Tibial artery (tissue), 4 donors: ENCODE measurements at places on chromosomes 5 and 9.

- DNase-seq, result peak; percentile 93
Observed at GRCh38 chr9:128218518-128219389, 15.6 kb downstream of the DNM1 start.

GRCh38 chr9:34503406-34503805, 19.4 kb downstream of the ENHO start:
- DNase-seq, result no peak

GRCh38 chr9:87181670-87182069, 234.4 kb upstream of the GAS1 start:
- DNase-seq, result no peak

GRCh38 chr5:109690975-109691574, 1.3 kb downstream of the MAN2A1 start:
- DNase-seq, result peak; percentile 91

- no peak for DNase-seq
Observed at GRCh38 chr5:18281947-18282581, 647.8 kb downstream of the TAF11L14 start.

DNA sequence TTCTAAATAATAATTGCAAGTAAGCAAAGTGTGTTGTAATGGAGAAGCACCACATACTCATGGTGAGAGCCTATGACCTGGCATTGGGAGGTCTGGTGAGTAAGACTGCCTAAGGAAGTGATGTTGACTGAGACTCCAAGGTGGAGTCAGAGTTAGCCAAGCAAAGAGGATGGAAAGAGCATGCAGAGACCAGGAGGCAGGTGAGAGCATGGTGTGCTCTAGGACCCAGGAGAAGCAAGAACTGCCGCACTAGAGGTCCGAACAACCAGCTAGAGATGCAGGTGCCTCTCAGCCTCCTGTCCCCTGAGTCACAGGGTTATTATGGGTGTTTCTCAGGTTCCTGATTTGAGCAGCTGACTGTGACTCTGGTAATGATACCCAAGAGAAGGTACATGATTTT, 27.3 kb downstream of the ANP32B start:
- no peak for DNase-seq

GRCh38 chr9:71703172-71703872, 65.0 kb downstream of the CEMIP2 start:
- DNase-seq, result peak; percentile 58

- DNase-seq, result no peak
Observed at GRCh38 chr9:4970970-4971641, 14.0 kb upstream of the JAK2 start.

GRCh38 chr5:163498886-163499285, 6.5 kb upstream of the MAT2B start:
- DNase-seq, result no peak

DNA sequence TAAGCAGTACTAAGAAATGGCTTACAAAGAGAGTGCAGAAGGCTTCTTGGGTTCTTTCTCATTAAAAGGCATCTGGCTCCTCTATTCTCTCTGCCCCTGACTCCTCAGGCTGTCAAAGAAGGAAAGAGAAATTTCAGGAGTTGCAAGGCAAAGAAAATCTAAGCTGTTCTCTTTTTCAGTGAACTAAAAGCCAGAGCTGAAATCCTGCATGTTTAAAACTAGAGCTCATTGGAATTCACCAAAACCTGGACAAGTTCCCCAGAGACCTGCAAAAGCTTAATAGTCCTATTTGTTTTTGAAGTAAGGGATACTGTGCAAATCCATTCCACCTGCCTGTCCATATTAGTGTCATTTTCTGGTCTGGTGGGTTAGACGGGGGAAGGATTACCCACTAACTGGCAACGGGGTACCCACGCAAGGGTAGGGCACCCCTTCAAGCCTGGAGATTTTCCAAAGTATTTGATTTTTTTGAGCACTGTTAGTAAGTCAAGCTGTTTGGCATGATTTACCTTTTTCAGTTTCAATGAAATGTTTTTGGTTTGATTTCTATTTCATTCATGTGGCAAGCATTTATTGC, 179.3 kb downstream of the FSTL4 start:
- no peak for DNase-seq

DNA sequence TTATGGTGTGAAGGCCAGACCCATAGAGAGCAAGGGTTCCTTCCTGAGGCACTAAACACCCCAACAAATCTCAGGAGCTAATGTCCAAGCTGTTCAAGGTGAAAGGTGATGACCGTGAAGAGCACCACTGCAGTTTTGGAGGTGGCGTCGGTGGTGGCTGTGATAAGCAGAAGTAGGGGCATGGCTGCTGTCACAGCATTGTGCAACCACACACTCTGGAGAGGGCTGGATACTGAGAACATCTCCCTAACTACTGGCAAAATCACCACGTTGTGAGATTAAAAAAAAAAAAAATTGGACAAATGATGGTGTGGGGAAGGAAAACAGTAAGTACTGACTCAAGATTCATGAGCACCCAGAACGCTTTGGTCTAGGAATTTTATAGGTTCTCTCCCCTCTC, 156.5 kb downstream of the PJA2 start:
- no peak for DNase-seq

- DNase-seq, result no peak
Observed at GRCh38 chr5:90297045-90297764, 112.4 kb downstream of the CETN3 start.

- no peak for DNase-seq
Observed at GRCh38 chr5:169013846-169014245, 287.1 kb downstream of the SLIT3 start.

- DNase-seq, result no peak
Observed at GRCh38 chr9:99341686-99342085, 119.6 kb downstream of the SEC61B start.

DNA sequence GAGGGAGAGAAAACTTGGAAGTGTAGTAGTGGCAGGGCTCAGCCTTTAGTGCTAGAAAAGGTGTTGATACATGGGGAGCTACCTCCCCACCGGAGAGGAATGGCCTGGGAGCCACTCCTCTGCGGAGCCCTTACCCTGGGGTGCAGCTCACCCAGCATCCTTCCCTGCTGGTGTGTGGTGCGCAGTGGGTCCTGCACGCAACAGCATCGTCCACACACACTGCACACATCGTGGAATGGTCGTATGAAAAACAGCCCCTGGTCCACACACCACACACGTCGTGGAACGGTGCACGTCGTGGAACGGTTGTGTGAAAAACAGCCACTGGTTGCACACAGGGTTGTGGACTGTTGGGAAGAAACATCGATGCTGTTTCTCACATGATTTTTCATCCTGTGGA, 16.1 kb upstream of the AHRR start:
- no peak for DNase-seq

DNA sequence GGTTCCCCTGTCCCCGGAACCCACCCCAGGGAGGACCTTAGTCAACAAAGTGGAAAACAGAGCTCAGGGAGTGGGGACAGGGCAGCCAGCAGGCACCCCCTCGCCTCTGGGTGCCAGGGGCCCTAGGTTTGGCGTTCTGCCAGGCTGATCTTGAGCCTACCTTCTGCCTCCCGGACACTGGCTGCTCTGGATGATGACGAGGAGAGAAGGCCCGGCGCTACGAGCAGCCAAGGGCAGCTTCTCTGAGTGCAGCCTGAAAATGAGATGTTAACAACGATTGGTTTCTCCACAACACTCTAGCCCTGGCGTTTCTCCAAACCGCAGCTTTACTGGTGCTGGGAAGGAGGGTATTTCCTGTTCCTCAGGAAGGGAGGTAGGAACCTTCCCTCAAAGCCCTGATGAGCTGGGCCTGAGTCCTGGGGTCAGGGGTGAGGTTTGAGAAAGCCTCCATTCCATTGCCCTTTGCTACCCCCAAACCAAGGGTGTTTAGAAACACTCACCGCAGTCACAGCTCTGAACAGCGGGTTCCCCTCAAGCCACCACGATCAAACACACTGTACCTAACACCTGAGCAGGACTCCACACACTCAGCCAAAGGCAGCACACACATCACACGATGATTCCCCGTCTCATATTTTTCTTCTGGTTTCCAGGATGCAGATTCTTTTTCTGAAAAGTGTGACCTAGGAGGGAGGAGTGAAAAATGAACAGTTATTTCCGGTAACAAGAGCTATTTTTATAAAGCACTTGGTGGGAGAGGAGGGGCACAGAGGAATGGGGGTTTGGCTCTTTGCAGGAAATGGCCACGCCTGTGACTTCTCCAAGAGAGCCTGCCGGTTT, at the start of gene STING1:
STING1 (minus strand) TSS at position 709 of the 840 bp plus-strand sequence. CDS start 1,054 bp downstream, outside the sequence.
- peak; percentile 87 for DNase-seq

DNA sequence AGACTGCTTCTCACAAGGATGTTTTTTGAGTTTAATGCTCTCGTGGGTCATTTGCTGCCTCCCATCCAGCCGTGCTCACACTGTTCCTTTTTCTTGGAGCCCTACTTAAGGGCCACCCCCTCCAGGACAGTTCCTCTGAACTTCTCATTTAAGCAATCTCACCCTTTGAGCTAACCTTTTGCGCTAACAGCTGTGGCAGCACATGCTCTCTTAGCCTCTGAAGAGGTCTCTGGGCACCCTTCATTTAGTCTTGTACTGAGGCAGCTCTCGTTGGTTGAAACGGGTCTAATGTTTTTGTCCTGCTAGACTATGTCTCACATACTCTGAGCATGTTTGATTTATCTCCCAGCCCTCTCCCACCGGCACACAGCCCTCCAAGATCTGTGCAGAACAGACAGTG, 11.8 kb downstream of the ALDH1B1 start:
- DNase-seq, result no peak

DNA sequence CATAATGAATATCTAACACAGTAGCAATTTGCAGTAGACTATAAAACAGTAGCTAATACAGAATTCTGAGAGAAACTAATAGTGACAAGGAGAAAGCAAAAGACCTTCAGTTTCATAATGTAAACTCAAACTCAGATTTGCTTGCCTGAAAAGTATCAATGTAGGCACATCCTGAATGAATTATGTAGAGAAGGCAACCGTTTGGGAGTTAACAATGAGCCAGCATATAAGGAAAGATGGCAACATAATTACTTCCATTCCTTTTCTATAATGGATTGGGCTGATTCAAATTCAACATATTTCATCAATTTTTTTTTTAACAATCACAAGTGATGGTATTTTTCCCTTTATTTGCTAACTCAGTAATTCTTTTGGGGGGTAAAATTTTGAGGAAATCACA, 261.6 kb downstream of the SEMA5A start:
- no peak for DNase-seq

- peak; percentile 66 for DNase-seq
Observed at GRCh38 chr9:95080961-95081647, 236.4 kb downstream of the FANCC start.

GRCh38 chr5:154418344-154418820, 27.4 kb upstream of the SAP30L start:
- no peak for DNase-seq

DNA sequence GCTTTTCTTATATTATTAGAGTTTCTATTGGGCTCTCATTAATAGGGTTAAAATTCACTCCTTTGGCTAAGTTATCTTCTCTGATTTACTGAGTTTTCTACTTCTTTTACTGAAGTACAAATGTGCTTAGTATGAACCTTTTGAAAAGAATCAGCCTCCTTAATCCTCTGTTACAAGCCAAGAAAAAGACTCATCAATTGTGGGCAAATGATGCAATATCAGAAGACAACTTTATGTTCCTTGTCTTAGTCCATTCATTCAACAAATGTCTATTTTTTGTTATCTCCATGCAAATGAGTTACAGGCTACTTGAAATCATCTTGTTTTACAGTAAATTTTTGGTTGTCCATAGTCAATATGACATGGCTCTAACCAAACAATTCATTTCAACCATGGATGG, 40.3 kb downstream of the SNCAIP start:
- DNase-seq, result no peak

- no peak for DNase-seq
Observed at GRCh38 chr9:112753725-112754124, 3.2 kb downstream of the SNX30 start.

DNA sequence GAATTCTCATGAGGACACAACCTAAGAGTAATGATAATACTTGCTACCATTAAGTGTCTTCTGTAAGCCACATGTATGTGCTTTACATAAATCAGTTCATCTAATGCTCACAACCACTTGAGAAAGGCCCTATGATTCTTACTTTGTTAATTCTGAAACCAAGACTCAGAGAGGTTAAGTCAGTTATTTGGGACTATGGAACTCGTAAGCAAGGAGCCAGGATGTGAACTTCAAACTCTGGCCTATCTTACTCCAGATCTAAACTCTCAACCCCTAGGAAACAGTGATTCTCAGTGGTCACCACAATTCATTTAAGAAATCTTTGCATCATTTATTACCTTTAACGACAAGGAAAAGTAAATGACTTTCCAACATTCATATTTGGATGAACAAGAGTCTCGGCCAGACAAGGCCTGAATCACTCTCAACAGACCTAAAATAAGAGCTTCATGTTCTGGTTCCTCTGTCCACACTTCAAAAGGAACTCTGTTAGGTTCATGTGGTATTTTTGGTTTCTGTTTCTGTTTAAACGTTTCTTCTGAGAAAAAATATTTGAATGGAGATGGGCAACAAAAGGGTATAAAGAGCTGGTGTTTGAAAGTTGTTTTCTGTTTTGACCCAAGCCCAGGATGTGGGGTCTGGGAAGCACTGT, 104.8 kb downstream of the LPAR1 start:
- DNase-seq, result no peak

- DNase-seq, result no peak
Observed at GRCh38 chr9:107759009-107759822, 269.6 kb upstream of the KLF4 start.

DNA sequence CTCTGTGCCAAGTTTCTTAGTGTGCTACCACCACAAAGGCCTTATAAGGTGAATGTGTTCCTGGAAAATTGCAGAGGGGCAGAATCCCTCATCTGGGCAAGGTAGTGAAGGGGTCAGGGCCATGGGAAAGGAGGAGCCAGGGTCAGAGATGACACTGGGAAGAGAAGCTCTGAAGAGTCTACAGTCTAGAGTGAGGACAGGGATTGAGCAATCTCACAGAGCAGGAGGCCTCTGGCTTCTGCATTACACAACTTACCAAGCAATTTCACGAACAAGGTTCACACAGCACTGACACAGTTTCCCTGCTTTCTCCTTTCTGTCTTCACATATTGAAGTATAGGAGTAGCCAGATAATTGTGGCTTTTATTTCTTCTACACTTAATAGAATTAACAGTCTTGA, 24.5 kb upstream of the IDNK start:
- no peak for DNase-seq

GRCh38 chr5:91212714-91213092, 170.4 kb downstream of the ARRDC3 start:
- no peak for DNase-seq

GRCh38 chr9:6838158-6838557, 80.4 kb downstream of the KDM4C start:
- no peak for DNase-seq

DNA sequence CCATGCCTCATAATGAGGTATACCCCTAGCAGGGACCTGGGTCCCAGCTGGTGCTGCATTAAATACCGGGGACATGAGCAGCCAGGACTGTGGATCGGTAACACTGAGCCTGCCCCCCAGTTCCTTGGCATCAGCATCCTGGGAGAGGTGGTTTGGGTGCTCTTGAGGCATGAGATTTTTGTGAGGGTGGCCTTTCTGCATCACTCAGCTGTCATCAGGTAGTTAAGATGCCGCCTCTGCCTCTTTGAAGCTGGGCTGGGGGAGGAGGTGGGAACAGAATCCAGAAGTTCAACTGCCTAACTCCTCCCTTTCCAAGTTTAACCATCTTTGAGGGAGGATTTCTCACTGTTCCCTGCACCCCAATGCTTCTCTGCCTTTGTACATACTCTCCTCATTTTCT, 112.7 kb downstream of the PDZD2 start:
- DNase-seq, result no peak
